D341Med (cell line): ENCODE measurements at places on chromosomes 7 and 10.
A peak's percentile ranks its signal among the peaks of the same experiment; 100 is the strongest.

DNA sequence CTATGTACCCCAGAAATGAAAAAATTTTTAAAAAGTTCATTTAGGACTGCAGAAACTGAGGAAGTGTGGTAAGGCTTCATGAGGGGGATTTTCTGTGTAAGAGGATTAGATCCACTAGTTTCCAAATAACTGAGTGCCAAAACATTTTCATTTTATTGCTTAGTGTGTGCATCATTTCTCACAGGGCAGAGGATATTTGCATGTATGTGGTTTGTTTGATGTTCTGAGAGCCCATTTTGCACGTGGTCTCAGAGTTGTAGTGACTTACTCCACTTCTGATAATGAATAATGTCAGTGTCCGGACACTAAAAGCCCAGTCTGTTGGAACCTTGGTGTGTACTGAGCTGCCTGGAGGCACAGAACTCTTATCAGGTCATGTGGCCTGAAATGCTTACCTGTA is 299.9 kb downstream of the AUTS2 start:
- no peak for DNase-seq

DNA sequence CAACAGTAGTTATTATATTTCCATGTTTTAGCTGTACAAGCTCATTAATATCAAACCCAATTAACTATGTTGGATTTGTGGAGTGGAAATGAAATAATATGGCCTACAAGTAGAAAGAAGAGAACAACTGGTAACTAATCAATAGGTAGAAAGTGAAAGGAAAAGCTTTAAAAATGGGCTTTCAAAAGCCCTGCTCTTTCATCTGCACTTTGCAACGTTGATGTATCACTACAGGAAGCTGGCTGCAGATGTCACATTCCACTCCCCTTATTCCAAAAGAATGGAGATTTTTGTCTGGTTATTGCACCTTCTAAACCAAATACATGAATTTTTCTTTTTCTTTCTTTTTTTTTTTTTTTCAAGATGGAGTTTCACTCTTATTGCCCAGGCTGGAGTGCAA is 11.7 kb upstream of the MKI67 start:
- DNase-seq: no peak

GRCh38 chr10:126787201-126787600 is 116.7 kb upstream of the C10orf90 start:
- no peak for DNase-seq

GRCh38 chr10:101835362-101835761 is 8.2 kb downstream of the KCNIP2 start:
- DNase-seq: no peak

DNA sequence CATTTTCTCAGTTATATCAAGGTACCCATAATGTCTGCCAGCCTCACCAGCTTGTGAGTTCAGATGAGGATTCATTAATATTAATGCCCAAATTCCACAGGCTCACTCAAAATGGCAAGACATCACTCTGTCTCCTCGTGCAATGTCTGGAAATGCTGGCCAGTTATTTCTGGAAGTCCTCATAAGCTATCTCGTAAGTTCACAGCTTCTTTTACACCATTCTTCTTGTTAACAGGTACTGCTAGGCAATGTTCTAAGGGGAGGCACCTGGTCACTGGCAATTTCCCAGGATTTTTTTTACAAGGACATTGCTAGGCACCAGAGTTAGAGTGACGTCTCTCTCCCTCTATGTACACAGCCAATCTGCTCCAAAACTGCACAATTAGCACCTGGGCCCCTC is 80.2 kb upstream of the SEMA3C start:
- no peak for DNase-seq

GRCh38 chr7:1922870-1923236 is 252.8 kb downstream of the ELFN1 start:
- DNase-seq: no peak

DNA sequence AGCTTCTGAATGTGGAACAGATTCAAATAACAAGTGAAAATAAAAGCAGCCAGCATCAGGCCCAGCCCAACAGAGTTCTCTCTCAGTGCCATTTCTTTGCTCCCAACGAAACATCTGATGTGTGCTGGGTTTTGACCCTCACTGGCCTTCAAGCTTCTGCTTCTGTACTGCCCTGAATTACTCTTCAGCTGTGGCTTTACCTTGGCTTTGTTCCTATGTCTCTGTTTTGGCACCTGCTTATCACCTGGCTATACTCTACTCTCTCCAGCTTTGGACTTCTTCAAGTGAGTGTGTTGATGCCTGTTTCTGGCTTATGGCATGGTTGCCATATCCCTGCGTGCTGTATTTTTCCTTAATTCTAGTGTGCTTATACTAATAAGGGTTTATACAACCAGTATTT is 768.3 kb downstream of the SORCS1 start:
- no peak for DNase-seq

GRCh38 chr7:22668971-22669401 is 58.0 kb upstream of the IL6 start:
- DNase-seq: no peak

DNA sequence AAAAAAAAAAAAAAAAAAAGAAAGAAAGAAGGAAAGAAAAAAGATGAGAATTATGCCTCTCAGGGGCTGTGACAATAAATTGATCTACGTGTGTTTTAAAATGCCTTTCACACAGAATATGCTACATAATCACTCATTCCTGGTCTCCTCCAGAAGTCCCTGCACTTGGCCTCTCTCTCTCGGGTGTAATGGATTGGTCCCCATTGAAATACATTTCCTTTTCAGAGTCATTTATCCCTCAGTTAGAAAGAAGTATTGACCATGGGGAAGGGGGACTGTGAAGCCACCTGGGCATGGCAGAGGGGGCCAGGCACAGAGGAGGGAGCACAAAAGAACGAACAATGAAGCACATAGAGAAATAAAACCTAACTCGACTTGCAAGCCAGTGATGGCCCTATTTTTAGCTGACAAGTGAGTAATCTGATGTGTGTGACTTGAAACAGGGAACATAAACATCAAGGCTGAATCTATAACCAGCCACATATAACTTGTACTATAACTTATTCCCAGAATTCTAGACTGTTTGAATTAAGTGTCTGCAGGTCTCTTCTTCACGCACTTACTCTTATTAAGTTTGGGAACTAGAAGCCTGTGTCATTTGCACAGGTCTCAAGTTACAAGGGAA is 490.8 kb downstream of the KCNMA1 start:
- no peak for DNase-seq

GRCh38 chr10:43220657-43221418 is 46.0 kb downstream of the RASGEF1A start:
- DNase-seq: no peak

- DNase-seq: peak; percentile 87
Measured at GRCh38 chr7:23696916-23697441, 13.0 kb upstream of the STK31 start.

DNA sequence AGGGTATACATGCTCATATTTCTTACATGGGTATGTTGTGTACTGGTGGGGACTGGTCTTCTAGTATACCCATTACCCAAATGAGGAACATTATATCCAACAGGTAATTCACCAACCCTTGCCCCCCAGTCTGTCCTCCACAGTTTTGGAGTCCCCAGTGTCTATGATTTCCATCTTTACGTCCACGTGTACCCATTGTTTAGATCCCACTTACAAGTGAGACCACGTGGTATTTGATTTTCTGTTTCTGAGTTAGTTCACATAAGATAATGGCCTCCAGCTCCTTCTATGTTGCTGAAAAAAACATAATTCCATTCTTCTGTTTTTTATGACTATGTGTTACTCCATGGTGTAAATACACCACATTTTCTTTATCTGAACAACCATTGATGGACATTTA is 49.3 kb upstream of the CYP2C9 start:
- DNase-seq: no peak

DNA sequence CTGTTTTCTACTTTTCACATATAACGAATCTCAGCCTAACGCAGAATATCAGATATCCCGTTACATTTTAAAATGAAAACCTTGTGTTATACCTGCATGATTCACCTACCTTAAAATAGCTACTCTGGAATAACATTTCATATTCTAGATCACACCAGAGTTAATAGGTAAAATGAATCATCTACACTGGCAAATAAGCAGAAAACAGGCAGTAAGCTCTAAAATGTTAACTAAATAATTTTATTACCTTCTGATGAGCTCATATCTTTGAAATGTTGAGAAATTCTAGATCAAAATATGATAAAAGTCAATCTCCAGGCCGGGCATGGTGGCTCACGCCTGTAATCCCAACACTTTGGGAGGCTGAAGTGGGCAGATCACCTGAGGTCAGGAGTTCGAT is 71.3 kb downstream of the CPEB3 start:
- no peak for DNase-seq

DNA sequence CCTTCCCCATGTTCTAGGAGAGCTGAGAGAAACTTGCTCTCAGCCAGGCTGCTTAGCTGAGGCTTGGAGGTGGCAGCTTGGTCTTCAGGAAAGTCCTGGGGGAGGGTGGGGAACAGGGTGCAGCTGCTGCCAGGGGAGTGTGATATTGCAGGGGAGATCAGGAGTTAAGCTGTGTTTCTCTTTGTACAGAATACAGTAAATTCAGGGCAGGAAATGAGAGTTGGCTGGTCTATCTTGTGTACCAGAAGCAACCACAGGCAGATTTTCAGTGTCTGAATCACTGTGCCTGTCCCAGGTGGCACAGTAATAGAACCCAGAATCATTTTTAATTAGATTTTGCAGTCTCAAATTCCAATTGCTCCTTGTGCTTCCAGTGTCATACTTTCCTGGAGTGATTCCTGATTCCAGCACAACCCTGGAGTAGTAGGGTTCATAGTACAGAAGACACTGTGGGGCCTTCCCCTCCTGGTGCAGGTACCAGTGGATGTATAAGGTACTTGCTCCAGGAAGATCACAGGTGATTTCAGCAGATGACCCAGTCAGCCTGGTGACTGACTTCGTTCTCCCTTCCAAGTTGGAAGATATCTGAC is 94.0 kb upstream of the TARP start:
- DNase-seq: no peak

GRCh38 chr10:30384701-30385201 is 35.7 kb upstream of the MTPAP start:
- peak; percentile 68 for DNase-seq

DNA sequence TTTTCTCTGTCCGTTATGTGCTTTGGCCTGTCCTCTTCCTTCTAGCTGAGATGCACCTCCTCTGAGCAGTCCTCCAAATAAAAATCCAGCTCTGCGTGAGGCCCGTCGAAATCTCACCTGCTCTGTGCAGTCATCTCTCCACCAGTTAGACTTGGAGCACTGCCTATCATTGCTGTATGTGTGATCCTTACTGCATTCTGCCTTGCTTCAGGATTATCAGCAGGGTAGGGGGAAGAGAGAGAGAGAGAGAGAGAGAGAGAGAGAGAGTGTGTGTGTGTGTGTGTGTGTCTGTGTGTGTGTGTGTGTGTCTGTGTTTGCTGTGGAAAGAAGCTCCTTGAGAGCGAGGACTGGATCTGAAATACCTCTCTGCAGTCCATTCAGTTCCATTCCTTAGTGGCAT is 129.4 kb downstream of the CCNY start:
- no peak for DNase-seq

- no peak for DNase-seq
Measured at GRCh38 chr10:87861566-87861952, 1.8 kb downstream of the KLLN start.

DNA sequence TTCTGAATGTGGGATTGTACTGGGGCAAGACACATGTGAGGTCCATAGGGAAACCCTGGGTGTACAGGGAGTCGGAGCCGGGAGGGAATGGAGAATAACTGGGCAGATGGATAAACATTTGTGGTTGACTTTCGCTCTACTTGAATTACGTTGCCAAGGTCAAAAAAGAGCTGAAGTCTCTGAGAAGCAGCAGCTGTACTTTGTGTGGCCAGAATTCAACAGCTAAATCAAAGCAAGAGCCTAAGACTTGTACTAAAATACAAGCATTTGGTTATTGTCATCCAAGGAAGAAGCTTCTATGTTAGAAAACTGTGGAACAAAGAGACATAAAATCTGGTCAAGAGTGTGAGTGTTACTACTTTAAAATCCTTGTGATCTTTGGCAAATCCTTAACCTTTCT is 457.2 kb downstream of the ARL4A start:
- DNase-seq: no peak

- DNase-seq: no peak
Measured at GRCh38 chr7:148458263-148458662, 132.3 kb upstream of the C7orf33 start.

GRCh38 chr10:59079386-59080226 is 96.8 kb upstream of the PHYHIPL start:
- no peak for DNase-seq

- DNase-seq: no peak
Measured at GRCh38 chr7:157267516-157267915, 69.3 kb upstream of the DNAJB6 start.

DNA sequence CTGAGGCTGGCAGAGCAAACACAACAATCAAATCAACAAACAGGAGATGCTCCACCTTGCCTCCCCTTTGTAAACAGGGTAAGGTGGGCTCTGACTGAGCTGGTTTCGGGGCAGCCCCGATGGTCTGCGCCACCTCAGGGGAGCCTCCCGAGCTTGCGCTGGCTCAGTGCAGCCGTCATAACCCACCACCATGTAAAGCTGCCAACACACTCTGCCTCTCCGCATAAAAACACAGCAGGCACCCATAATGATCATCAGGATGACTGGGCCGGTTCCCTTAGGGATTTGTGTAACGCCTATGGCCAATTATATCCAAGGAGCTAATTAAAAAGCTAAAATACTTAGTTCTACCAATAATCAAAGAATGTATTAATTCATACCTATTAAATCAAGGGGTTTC is 124.5 kb downstream of the PRPF18 start:
- no peak for DNase-seq

DNA sequence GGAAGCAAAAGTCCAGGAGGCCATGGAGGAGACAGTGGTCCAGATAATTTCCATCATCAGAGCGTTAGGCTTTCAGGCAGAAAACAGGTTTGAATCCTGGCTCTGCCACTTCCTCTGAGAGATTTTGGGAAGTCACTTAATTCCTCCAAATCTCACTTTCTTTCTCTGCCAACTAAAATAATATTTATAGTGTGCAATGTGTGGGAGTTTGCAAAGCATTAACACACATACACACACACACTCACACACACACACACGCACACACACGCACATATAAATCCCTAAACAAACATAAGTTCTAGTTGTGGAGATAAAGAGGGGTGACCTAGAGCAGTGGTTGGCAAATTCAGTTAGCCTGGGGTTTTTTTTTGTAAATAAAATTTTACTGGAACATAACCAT is 84.8 kb downstream of the TRIL start:
- no peak for DNase-seq

DNA sequence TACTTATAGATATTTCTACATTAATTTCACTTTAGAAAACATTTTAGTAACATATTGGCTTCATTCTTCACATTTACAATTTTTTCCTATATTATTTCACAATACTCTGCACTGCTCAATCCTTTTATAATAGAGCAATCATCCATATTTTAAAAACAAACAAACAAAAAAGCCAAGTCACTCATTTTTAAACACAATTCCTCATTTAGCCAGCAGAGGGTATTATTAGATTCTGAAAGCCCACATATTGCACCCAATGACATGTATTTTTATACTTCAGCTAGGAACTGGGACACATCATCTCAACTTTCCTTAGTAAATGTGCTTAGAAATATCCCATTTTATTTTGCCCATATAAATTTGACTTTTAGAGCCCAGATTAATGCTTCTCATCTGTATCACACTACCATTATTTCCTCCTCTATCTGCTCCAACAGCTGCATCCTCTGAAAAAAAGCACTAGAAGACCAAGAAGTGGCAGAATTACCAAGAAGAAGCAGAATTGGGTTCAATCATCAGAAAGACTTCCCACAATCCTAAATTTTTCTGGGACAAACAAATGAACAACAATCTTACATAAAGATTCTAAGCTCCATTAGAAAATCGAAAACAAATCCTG is 29.5 kb downstream of the CTNNA3 start:
- DNase-seq: no peak
